ENCODE measurements at places on chromosomes 1 and 21. TPM values are rescaled to one million over a fixed set of nuclear protein-coding genes. Genes with fewer than 3 reads are reported as not detected.
A peak's percentile ranks its signal among the peaks of the same experiment; 100 is the strongest.

HLX gene
- 4.5 TPM for total RNA-seq

FCRL5 gene
- total RNA-seq: 0.12 TPM

GRCh38 chr1:61332196-61332753, 249.9 kb downstream of the NFIA start:
- no peak for DNase-seq

GRCh38 chr1:110542725-110543124, 23.8 kb upstream of the KCNA10 start:
- no peak for DNase-seq

SPATA17 gene
- total RNA-seq: 1.2 TPM

GRCh38 chr1:192764675-192765074, 44.2 kb upstream of the RGS2 start:
- no peak for DNase-seq

DNA sequence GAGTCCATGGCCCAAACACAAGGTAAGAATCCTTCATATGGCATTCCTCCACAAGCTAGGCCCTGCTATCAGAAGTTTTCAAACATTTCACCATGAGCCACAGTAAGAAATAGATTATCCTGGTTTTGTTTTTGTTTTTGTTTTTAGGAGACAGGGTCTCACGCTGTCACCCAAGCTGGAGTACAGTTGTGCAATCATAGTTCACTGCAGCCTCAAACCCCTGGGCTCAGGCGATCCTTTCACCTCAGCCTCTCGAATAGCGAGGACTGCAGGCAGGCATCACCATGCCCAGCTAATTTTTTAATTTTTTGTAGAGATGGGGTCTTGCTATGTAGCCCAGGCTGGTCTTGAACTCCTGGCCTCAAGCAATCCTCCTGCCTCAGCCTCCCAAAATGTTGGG, 218.8 kb downstream of the TOMM20 start:
- DNase-seq: no peak

DNA sequence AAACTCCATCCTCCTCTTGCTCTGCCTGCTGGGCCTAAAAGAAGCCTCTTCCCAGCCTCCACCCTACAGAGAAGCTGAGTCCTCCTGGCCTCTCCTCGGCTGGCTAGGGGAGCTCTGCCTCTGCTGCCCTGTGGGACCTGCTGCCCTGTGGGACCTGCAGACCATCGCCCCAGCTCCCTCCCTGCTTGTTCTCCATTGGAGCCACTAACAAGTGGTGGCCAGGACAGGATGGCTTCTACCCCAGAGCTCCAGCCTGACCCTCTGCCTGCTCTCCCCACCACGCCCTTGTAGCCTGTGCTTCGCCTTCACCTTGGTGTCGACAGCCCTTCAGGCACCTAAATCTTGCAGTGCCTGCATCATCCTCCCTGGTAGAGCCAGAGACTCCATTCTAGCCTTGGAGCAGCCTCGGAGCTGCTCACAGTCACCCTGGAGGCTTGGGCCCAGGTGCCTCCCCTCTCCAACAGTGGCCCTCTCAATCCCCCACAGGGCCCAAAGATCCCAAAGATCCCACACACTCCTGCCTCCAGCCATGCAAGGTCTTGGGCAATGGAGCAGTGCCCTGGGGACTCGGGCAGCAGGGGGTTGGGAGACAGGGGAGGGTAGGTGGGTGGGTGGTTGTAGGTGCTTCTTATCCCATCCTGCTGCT, 3.0 kb downstream of the EPS8L3 start:
- peak; percentile 10 for DNase-seq

- peak; percentile 31 for DNase-seq
These were observed 667 bp downstream of the TMEM50B start for GRCh38 chr21:33478935-33479678.

GRCh38 chr1:217049721-217050120, 326.5 kb upstream of the ESRRG start:
- no peak for DNase-seq

DNA sequence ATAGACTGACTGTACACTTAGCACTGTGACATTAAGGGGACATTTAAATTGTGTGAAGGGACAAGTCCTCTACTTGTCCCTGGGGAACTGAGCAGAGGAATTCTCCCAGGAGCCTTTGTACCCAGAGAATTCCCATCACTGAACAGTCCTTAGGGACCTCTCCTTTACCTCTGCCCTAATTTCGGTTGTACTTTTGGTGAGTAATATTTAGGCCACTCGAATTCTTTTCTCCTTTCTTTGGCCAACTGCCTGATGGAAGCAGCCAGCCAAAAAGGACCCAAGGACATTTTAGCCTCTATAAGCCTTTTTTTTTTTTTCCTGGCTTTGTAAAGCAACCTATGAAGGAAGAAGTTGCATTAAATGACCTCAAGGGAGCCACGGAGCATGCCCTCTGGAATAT, 71.5 kb downstream of the NR5A2 start:
- no peak for DNase-seq

NBL1 gene
- 63.7 TPM for total RNA-seq

- no peak for DNase-seq
These were observed 6.0 kb upstream of the OR2L8 start for GRCh38 chr1:247942624-247943023.

GRCh38 chr1:62247391-62248168, 52.9 kb downstream of the L1TD1 start:
- no peak for DNase-seq

PTBP2 gene
- 12.5 TPM for total RNA-seq

LRRC38 gene
- 4.6 TPM for total RNA-seq

TXNDC12 gene
- 38.7 TPM for total RNA-seq

GRCh38 chr1:56202796-56203492, 376.4 kb downstream of the PLPP3 start:
- no peak for DNase-seq

DNA sequence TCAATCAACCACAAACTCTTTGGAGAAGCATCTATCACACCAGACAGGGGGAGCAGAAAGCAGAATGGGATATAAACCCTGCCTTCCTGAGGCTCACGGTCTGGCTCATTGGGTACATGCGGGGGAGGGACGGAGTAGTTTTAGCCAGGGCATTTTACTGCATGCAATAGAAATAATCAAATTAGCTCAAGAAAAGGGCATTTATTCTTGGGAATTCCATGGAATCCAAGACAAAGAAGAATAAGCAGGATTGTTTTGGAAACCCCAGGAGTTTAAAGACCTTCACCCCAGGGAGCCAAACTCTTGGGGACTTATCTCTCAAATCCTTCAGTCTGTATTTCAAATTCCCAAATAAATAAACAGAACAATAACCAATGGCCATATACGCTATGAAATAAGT, 5.2 kb upstream of the KAZN start:
- no peak for DNase-seq

DNA sequence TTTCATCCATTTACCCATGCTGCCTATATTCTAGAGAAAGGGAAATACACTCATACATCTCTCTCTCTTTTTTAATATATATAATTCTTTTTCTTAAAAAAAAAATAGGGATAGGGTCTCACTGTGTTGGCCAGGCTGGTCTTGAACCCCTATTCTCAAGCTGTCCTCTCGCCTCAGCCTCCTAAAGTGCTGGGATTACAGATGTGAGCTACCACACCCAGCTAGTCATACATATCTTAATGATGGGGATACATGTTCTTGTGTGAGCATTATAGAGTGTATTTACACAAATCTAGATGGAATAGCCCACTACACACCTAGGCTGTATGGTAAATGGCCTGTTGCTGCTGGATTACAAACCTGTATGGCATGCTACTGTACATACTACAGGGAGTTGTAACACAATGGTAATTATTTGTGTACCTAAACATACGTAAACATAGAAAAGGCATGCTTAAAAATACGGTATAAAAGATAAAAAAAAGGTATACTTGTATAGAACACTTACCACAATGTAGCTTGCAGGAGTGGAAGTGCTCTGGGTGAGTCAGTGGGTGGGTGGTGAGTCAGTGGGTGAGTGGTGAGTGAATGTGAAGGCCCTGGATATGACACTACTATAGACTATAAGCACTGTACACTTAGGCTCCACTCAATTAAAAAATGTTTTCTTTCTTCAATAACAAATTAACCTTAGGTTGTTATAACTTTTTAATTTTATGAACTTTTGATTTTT, 72.9 kb downstream of the IVNS1ABP start:
- DNase-seq: no peak

DNA sequence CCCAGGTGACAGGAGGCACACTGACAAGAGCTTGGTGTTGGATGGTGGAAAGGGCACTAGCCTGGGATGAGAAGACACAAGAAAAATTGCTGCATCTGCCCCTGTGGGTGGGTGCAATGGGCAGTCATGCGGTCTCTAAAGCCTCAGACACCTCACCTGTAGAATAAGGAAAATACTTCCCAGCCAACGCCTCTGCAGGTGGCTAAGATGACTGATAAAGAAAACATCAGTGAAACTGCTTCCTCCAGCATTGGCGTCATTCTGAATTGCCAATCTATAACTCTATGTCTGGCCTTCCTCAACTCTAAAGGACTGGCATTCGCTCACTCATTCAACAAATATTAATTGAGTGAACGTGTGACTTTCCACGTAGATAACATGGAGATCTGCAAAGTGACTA, 100.4 kb upstream of the F3 start:
- no peak for DNase-seq

- no peak for DNase-seq
These were observed 119.6 kb downstream of the ACTL8 start for GRCh38 chr1:17874710-17875109.

FAM167B gene
- total RNA-seq: 9.8 TPM

DNA sequence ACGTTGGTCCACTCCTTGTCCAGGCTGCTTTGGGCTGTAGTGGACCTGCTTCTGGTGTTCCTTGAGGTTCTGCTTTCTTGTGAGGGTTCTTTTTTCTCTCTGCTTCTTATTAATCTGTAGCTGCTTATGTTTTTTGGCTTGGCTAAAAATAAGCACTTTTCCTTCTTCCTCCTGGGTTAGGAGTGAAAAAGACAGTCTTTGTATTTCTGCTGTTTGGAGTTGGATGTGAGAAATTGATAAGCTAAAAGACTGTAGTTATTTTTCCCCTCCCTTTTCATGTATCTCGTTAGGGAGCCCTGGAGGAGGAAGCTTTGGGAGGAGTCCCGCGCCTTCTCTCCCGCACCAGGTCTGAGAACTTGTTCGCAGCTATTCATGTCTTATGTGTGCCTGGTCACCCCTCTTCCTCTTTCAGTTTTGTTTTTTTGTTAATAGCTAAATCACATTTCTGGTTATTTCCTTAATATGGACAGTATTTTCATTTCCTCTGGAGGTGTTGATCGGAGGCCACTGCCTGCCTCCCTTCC, 79.0 kb downstream of the GALNT2 start:
- DNase-seq: no peak

REN gene
- total RNA-seq: not detected

GRCh38 chr1:58460469-58460868, 86.1 kb downstream of the OMA1 start:
- no peak for DNase-seq

DNA sequence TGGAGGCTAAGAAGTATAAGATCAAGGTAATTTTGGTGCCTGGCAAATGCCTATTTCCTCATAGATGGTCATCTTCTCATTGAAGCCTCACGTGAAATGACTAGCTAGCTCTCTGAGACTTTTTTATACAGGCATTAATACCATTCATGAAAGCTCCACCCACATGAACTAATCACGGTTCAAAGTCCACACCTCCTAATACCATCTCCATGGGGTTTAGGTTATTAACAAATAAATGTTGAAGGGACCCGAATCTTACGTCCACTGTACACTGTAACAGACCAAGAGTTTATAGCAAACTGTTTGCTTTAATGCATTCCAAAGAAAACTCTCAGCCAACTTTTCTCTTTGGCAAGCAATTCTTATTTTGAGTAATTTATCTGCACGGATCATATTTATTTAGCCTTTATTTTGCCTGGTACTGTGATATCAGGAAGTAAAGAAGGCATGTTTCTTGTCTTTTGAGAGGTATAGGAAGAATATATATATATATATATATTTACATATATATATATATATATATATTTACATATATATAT, 296.1 kb upstream of the LRRC7 start:
- DNase-seq: no peak

GRCh38 chr1:78797108-78797781, 147.6 kb downstream of the IFI44 start:
- DNase-seq: no peak

- DNase-seq: no peak
These were observed 34.5 kb upstream of the KCNE1 start for GRCh38 chr21:34546542-34546941.

- peak; percentile 70 for DNase-seq
These were observed 3.0 kb downstream of the AURKAIP1 start for GRCh38 chr1:1371746-1372711.

ZNF695 gene
- total RNA-seq: 0.26 TPM

S100A7A gene
- total RNA-seq: not detected

GRCh38 chr1:37473431-37474045, 842 bp upstream of the ZC3H12A start:
- no peak for DNase-seq

DNA sequence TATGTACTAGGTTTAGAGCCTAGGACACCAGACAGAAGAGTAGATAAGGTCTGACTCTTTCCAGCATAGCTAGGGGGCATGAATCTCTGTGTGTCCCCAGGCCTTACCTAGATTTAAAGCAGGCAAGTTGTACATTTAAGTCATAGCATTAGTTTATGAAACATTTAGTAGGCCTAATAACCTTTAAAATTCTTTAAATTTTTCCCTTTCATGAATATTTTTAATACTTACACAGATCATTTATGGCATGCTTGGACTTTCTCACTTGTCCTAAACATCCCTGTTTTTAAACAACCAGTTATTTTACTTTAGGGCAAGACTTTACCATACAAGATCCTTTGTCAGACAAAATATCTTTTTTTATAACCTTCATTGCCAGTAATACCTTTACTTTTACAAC, 258.4 kb upstream of the ZRANB2 start:
- DNase-seq: no peak

DNA sequence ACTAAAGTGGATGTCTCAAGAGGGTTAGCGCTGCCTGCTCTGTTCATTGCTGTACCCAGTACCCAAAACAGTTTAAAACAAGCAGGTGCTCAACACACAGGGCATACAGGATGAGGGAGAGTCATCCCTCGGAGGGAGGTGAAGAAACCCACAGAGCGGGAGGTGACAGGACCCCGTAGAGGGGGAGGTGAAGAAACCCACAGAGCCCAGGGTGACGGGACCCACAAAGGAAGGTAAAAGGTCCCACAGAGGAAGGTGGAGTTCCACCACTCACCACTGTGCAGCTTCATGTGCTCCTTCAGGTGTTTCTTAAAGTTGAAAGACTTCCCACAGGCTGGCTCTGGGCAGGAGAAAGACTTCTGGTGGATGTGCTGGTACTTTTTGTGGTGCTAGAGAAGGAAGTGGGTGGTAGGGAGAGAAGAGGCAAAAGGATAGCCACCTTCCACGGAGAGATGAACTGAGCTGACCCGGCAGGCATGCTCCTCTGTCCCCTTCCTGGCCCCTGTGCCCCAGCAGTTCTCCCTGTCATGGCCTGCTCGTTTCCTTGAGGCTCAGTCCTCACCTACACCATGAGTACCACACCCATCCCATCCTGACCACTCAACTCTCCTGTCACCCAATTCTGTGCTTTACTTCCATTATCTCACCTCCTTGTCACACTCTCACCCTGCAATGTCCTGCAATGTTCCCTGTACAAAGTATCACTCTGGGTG, 5.1 kb downstream of the ZNF692 start:
- DNase-seq: no peak

All from left cardiac atrium (tissue), 4 donors.